ENCODE measurements at places on chromosomes 4 and X.

DNA sequence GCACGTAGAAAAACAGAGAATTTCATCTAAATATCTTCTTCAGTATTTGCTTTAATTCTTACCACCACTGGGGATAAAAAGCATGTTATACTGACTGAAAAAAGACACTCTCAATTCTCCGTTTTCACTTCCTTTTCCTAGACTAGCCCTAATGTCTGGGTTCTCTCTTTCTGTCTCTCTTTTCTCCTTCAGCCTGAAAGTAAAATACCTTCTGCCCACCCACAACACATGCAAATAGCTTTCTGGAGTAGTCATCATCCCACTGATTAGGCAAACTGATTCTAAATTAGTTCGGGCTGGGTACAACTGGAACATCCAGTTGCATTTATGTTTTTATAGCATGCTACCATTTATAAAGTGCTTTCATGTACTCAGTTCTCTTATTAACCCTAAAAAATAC is 142.4 kb upstream of the ANKRD50 start:
- no peak for DNase-seq

- DNase-seq, result no peak
These were observed 445.2 kb downstream of the GRXCR1 start for GRCh38 chr4:43337707-43338106.

- no peak for DNase-seq
These were observed 99.5 kb downstream of the CCSER1 start for GRCh38 chr4:90226734-90227133.

DNA sequence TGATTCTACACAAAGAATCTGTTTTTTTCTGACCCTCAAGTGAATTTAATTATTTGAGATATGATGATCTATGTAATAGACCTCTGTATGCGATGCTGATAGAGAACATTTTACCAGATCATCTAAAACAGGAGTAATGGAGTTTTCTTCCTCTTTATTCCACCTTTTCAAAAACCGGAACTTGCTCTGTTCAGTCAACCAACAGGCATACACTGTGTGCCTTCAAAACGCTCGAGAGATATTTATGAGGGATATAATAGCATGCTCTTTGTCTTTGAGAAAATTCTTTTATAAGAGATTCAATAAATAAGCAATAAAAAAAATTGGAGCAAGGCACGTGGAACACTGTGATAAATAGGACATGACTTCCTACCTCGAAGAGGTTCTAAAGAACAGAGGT is 2.0 kb downstream of the NYX start:
- DNase-seq, result no peak

DNA sequence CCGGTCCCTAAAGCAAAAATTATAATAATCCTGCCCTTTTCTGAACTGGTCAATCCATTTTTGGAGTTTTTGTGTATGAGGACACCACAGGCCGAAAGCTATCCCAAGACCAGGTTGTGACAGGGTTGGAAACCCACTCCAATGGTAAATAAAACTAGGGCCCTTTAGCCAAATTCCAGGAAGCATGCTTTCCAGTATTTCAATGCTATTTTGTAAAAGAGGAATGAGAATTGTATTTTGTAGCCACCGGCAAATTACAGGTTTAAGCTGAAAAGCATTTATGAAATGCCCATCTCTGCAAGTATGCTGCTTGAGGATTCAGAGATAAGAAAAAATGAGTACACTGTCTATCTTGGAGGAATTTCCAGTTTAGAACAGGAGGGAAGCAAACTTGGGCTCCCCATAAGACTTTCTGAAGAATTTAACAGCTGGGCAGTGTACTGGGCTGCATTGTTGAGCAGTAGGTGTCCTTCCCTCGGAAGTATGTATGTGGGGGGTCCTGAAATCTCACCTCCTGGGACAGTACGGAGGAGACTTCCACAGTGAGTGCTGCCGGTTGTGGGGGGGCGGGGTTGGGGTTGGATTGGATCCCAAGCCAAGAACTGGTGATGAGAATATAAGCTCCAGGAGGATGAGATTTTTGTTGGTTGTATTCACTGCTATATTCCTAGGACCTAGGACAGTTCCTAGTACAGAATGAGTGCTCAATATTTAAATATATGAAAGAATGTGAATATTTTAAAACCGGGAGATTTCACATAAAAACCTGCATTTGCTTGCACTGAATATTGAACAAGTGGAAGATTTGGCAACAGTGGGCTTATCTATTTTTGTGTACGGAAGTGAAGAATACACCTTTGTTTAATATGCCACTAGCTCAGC is 26.8 kb downstream of the OCIAD2 start:
- no peak for DNase-seq

DNA sequence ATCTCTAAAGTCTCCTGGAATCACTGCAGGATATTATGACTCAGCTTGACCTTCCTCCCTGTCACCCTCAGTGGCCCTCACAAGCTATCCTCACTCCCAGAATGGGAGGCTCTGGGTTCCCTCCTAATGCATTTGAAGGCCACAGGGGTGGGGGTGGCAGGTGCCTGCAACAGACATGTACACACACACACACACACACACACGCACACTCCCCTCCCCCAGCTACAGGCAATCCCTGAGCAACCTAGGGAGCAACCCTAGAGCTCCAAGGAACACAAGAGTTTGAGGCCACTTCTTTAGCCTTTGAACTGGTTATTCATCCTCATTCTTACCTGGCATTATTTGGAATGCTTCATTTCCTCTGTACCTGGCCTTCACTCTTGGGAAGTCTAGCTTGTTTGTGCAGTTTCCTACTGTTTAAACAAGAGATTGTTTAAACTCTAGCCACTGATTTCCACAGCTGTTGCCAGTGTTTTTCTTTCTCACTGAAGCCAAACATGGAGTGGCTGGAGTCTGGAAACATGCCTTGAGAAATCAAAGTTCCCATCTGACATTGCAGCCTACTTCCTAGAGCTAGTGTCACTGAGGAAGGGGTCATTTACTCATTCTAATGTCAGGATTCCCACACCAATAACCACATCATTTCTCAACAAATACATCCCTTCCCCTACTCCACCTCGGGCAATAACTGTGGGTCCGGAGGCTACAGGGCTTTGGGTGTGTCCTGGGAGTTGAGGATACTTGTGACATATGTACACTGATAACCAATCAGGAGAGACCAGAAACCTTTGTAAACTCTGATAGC is 37.7 kb downstream of the MAOA start:
- DNase-seq, result no peak

- no peak for DNase-seq
These were observed 70.7 kb upstream of the ANXA10 start for GRCh38 chr4:168021666-168022065.

GRCh38 chr4:89119836-89120235 is 8.5 kb downstream of the TIGD2 start:
- no peak for DNase-seq

DNA sequence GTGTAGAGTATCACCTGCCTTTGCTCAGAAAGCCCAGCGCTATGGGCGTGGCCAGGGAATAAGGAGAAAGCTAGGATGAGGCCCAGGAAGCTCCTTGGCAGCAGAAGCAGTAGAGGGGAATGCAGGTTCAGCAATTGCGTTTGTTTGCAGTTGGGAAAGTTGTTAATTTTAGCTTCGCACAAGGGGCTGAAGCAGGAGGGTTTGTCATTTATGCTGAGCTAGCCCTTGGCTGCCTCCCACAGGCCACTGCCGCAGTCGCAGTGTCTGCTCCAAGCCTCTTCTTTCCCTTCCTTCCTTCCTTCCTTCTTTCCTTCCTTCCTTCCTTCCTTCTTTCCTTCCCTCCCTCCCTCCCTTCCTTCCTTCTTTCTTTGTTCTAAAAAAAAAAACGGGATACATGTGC is 21.5 kb downstream of the FRMPD3 start:
- DNase-seq, result no peak

DNA sequence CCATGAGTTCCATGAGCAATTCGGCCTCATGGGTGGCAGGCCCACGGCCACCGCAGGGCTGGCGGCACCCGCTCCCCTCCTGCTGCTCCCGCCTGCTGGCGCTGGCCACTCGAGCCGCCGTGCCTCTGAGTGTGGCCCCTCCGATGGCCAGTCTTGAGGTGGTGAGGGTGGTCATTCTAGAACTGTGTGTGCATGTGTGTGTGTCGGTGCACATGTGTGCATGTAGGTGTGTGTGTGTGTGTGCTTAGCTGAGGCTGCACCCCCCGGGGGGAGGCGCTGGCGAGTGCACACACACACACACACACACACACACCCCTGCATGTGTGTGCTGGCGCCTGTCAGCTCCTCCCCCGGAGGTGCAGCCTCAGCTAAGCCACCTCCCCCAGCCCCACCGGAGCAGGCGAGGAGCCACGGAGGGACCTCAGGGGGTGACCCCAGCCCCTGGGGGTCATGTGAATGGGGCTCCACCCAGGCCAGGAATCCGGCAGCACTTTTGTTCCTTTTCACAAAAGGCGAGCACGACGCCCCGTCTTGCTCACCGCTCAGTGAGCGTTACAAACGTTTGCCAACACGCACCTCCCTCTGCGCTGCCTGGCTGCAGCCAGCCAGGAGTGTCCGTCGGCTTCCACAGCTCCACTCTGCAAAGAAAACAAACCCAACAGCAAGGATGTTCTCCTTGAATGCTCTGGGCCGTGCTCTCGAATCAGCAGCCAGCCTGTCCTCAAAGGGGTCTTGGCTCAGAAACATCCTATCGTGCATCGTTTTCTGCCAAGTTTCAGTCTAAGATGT is 29.9 kb downstream of the FGFRL1 start:
- DNase-seq, result no peak

GRCh38 chrX:15686818-15687685 is 22.4 kb upstream of the CLTRN start:
- no peak for DNase-seq

- no peak for DNase-seq
These were observed 35.7 kb downstream of the APOO start for GRCh38 chrX:23871905-23872546.

DNA sequence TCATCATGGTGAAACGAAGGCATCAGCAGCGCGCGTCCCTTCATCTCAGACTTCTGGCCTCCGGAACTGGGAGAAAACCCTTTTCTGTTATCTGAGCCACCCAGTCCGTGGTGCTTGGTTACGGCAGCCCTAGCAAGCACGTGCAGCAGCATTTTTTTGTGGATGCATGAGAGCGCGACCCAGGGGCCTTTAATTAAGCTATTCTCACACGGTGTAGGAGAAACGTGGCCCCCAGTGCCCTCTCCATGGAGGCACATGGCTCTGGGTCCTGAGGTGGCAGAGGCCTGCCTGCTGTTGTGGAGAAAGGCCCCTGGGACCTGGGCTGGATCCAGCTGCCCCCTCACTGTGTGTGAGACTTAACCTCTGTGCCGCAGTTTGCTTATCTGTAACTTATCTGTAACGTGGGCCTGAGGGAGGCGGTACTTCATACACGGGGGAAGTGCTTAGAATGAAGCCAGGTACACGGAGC is 9.5 kb downstream of the CLCN4 start:
- DNase-seq, result no peak

DNA sequence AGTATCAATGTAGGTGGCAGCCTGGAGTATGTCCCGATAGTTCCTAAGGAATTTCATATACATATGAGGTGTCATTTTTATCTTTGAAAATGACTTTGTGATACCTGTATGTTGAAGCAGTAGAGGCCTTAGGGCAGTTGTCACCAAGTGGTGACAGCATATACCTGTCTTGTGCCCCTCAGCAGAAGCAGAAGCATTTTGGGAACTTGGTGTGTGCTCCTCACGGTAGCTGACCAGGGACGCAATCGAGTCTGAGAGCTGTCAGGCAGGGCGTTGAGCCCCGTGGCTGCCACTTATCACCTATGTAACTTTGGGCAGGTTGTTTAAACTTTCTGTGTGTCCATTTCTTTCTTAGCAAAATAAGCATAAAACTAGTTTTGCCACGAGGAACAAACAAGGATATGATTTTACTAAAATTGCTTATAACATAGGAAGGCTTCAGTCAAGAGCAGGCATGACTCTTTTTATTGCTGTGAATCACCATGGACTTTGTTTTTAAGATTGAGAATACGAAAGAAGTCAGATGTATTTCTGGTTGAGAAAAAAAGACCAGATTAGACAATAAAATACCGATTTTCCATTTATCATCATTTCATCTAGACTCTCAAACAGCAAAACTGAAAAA is 161.5 kb downstream of the CPE start:
- DNase-seq, result no peak

DNA sequence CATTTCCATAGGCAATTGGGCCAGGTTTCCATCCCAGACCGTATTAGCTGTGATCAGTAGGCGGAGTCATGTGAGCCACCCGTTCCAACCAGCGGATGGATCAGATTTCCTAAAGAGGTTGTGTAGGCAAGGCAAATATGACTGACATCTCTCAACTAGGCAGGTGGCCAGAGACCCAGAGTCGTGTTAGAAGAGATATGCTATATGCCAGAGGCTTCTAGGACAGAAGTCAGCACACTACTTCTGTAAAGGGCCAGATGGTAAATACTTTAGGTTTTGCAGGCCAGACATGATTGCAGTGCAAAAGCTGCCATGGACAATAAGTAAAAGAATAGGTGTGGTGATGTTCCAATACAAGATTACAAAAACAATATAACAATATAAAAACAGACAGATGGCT is 788.4 kb downstream of the RPA4 start:
- DNase-seq, result no peak

GRCh38 chr4:76090241-76090691 is 15.8 kb downstream of the ART3 start:
- no peak for DNase-seq

DNA sequence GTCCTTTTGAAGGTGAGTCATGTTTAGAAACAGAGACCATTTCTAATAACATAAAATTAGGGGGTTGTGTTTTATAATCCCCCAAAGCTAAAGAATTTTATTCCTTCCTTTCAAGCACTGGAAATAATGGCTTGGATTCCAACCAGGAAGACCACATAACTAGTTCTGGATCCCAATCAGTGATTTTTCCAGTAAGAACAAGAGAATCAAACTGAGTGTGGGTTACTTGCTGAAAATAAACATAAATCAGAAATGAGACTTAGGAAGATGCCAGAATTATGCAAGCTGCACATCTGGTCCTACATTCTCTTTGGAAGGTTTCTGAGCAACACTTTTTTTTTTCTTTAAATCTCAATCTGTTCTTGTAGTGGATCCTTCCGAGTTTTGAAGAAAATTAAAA is 76.3 kb downstream of the SOWAHB start:
- no peak for DNase-seq

DNA sequence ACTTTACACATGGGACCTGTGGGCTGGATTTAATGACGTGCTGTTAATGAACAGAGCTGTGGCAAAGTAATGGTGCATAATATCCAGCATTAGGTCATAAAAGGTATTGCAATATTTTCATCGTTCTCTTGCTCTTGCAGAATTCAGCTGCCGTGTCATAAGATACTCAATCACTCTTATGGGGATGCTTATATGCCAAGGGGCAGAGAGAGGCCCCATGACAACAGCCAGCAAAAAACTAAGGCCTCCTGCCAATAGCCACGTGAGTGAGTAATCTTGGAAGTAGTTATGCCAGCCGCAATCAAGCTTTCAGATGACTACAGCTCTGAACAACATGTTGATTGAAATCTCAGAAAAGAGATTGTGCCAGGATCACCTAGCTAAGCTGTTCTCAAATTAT is 616.9 kb downstream of the FSTL5 start:
- DNase-seq, result no peak

GRCh38 chr4:26753617-26754016 is 107.0 kb upstream of the STIM2 start:
- DNase-seq, result peak; percentile 80

DNA sequence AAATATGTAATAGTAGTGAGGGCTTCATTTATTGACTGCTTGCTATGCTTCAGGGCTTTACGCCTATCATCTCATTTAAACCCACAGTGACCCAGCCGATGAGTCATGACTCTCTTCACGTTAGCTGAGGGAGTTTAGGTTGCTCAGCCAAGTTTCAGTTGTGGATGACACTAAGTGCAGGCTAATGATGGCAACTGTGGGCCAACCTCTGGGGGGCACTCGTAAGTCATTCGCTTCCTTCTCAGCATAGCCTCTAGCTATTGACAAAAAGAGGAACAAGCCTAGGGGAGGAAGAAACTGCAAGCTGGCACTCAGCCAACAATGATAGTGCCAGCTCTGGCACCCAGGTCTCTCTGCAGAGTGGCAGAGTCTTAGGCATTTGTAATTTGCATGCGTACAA is 325.0 kb downstream of the ARHGAP10 start:
- peak; percentile 58 for DNase-seq
